NT2/D1 (cell line): ENCODE measurements at places on chromosomes 4 and X.

GRCh38 chr4:124977045-124977444, 264.5 kb upstream of the ANKRD50 start:
- DNase-seq, result no peak

GRCh38 chr4:48854982-48855381, 24.1 kb downstream of the OCIAD1 start:
- DNase-seq, result no peak

- no peak for DNase-seq
Observed at GRCh38 chrX:15911734-15912550, 57.3 kb upstream of the AP1S2 start.

DNA sequence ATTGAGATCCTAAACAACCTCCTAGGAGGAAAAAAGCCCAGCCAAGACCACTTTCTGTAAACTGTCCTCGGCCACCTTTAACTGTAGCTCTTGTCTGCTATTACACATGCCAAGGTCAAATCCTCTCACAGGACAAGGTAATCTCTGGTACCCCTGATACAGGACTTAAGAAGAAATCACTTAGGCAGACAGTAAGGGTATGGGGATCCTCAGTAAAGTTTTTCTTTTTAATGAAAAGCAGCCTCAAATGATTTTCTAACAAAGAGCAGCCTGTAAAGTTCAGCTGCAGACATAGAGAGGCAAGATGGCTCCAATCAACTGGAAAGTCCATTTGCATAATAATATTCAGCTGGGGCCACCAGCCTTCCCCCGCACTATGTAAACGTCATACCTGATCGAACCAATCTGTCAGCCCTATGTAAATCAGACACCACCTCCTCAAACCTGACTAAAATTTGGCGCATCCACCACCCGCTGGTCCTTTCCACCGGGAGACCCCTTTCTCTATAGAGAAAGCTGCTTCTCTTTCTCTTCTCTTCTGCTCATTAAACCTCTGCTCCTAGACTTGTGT, 14.6 kb upstream of the MPP1 start:
- no peak for DNase-seq

DNA sequence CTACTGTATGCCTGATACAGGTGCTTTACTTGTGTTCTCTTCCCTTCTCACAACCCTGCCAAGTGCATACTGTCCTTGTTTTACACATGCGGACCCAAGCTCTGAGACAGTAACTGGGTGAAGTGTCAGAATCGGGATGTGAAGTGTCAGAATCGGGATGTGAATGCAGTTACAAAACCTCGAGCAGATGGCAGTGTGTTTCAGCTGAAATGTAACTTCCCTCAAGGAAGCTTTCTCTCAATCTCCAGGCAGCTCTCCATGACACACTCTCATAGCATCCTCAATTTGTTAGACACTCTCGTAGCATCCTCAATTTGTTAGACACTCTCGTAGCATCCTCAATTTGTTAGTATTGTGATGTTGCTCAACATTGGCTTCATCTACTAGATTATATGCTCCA, 1.1 kb upstream of the HPSE start:
- no peak for DNase-seq

DNA sequence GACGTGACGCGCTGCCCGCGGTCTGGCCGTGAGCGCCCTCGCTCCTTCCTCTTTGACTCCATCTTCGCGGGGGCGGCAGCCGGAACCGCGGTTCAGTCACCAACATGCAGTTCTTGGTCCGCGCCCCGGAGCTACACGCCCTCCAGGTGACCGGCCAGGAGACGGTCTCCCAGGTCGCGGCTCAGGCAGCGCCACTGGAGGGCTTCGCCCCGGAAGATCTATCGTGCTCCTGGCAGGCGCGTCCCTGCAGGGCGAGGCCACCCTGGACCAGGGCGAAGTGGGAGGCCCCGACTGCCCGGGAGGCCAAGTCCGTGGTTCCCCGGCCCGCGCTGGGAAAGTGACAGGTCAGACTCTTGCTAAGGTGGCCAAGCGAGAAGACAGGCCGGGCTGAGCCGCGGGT, 2.9 kb downstream of the TRIML2 start:
- DNase-seq, result no peak
